Smooth muscle cell of the pulmonary artery (primary cell): ENCODE measurements at places on chromosomes 16 and 17. TPM values are rescaled to one million over a fixed set of nuclear protein-coding genes. Genes with fewer than 3 reads are reported as not detected.

The NOTUM gene
- 0.13 TPM in 1 of 2 replicates, not detected in the other for total RNA-seq

The AGRP gene
- total RNA-seq, result not detected in 2 replicates

The MSI2 gene
- total RNA-seq, result 20.9 and 34.3 TPM in 2 replicates

The TMC5 gene
- total RNA-seq, result not detected in 2 replicates

The AHSP gene
- total RNA-seq, result not detected in 2 replicates

The ZNF423 gene
- 5.7 and 18.6 TPM in 2 replicates for total RNA-seq

The PSME3IP1 gene
- total RNA-seq, result 44.5 and 45.9 TPM in 2 replicates

The MPP2 gene
- total RNA-seq, result 5.1 and 10.7 TPM in 2 replicates

The BIRC5 gene
- 9.1 and 18.4 TPM in 2 replicates for total RNA-seq

The SLC52A1 gene
- 0.07 and 0.13 TPM in 2 replicates for total RNA-seq

The MYH13 gene
- not detected in 2 replicates for total RNA-seq
